Activated naive CD4-positive, alpha-beta T cell treated with Interleukin-2 at 50 U/mL for 16 hours (primary cell): ENCODE measurements at places on chromosomes 7 and 10.

DNA sequence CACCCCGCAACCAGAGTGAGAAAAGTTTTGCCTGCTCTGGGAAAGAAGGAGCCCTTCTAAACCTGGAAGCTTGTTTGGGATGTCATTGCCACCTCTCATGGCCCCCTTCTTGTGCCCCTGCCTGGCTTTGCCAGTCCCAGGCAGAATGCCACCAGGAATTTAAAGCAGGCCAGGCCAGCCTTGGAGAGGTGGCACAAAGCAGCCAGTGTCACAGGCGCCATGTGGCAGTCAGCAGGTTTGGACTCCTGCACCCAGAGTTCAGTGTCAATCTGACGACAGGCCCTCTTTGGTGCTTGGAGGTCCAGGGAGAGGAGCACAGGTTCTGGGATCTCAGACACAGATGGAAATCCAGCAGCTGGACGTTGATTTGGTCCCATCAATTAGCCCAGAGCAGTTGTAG lies 12.7 kb downstream of the HK1 start:
- no peak for DNase-seq

DNA sequence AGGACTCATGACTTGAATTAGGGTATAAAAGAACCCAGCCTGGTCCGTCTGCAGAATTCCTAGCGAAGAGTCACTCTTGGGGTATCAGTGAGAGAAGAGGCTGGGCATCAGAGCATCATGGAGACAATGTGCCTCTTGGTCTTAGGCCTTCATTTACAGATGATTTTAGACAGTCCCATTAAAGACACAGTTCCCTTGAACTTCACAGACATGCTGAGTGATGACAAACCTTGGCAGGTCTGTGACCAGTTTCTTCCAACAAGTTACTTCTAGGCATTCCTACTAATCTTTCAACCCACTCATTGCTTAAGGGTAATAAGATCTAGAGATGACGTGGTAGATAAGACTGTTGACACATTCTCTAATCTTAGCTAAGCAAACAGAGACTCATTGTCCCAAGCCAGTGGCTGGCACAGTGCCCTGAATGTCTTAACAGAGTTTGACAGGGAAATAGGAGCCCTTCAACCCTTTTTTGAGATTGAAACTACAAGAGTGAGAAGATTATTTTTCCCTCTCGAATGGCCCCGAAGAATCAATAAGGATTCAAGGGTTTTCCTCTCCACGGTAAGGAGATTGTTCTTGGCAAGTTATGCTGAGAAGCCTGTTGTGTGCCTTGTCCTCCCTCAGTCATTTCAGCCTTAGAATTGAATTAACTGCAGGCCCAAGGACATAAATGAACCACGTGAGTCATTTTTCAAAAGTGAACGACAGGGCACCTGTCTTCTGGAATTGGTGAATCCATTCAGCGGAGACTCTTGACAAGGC lies 281.1 kb downstream of the CCDC3 start:
- DNase-seq, result peak; percentile 46

- peak; percentile 82 for DNase-seq
These were observed 201.0 kb upstream of the ADARB2 start for GRCh38 chr10:1938317-1938716.

- DNase-seq, result no peak
These were observed 6.7 kb downstream of the ZNF713 start for GRCh38 chr7:55893940-55894339.

GRCh38 chr7:41972270-41972669 lies 264.7 kb downstream of the GLI3 start:
- no peak for DNase-seq

DNA sequence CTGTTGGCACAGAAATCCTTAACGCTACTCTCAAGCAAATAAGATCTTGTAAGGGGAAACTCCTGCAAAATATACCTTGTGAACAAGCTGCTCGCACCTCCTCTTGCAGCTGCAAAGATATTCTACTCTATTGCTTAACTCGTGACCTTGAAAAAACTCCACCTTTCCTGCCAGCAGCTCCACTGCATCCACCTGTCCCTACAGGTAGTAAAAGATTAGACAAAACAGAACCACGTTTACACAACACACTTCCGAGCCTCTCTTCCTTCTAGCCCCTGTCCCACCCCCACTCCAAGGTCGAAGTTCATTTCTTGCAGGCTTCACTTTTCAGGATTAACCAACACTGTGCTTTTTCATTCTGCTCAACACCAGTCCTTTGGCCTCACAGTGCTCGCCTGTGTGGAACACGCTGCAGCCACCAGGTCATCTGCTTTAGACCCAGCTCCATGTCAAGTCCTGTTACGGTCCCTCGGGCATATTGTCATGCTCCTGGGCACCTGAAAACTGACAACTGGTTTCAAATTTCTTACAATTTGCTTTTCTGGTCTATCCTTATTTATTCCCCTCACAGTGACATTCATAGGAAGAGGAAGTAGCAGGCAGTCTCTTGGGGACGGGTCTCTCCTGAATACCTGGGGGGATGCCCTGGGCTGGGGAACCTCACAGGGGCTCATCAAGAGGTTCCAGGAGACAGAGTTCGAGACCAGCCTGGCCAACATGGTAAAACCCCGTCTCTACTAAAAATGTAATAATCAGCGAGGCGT lies 165.8 kb upstream of the KLF14 start:
- no peak for DNase-seq

DNA sequence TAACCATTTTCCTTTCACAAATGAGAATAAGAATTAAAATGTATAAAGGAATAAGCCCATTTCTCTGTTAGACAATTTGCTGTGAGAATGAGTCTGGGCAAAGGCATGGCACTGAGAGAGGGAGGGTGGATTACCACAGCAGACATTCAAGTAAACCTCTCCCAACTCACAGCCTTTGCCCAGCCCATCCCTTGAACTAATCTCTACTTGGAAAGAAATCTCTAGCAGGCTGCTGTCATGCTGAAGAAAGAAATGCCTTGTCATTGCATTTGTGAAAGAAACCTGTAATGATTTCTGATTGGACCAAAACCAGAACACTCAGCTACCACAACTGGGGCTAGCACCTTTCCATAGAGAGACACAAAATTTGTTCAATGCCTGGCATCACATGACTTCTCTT lies 39.2 kb downstream of the CH25H start:
- no peak for DNase-seq

DNA sequence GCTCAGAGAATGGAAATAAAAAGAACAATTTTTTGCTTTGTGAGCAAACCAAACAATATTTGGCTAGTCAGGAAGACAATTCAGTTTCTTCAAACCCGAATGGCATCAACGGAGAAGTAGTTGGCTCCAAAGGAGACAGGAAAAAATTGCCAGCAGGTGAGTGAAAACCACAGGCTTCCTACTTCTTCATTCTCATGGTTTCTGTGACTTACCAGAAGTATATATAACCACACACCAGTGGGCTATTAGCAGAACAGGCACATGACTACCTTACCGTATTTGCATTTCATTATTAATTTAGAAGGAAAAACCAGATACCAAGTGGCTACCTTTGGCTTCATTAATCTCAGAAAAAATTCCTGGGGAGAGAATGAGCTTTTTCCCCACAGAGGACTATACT lies 8.8 kb downstream of the TDRD1 start:
- DNase-seq, result no peak

- no peak for DNase-seq
These were observed 95.2 kb downstream of the VIPR2 start for GRCh38 chr7:159049266-159050025.

DNA sequence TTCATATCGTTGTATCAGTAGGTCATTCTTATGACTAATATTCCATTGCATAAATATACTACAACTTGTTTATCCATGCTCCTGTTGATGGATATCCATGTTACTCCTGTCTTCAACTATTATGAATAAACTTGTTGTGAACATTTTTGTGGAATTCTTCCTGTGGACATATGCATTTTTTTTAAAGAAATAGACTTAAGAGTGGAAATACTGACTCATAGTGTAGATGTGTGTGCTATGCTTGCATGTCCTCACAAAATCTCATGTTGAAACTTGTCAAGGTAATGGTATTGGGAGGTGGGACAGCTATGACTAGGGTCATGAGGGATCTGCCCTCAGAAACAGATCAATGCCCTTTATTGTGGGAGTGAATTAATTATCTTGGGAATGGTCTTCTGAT lies 240.5 kb upstream of the PRSS58 start:
- no peak for DNase-seq

- no peak for DNase-seq
These were observed 11.1 kb downstream of the INTS1 start for GRCh38 chr7:1493129-1493528.
